ENCODE measurements at places on chromosomes 2 and 18.

DNA sequence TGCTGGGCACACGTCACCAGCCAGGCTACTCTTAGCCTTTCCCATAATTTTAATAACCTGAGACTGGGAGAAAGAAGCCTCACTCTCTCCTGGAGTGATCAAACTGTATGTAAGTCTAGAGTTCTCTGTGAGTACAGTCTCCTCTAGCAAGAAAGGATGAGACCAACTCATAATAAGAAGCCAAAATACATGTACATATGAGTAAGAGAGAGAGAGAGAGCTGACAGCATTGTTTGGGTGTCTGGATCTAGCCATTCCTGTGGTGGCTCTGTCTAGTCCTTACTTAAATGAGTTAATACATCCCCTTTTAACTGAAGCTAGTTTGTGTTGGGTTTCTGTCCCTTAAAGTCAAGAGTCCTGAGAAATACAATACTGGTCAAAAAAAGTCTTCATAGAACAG lies 26.0 kb upstream of the ANXA4 start:
- DNase-seq: no peak

DNA sequence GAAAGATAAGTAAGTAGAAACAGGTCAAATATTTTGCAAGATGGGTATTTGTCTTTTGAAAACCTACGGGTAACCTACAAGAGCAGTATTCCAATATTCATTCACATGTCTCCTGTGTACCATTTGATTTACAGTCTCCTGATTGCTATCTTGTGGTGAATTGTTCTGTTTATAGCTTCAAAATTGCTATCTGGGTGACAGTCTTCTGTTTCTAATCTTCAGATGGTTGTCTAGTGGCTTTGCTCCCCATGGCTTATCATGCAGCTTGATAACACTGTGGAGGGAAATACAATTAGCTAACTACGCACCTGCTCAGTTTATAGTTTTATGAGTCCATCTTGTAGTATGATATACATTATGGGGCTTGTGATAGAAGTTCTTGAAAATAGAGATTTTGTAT lies 816.8 kb downstream of the CPS1 start:
- DNase-seq: no peak

DNA sequence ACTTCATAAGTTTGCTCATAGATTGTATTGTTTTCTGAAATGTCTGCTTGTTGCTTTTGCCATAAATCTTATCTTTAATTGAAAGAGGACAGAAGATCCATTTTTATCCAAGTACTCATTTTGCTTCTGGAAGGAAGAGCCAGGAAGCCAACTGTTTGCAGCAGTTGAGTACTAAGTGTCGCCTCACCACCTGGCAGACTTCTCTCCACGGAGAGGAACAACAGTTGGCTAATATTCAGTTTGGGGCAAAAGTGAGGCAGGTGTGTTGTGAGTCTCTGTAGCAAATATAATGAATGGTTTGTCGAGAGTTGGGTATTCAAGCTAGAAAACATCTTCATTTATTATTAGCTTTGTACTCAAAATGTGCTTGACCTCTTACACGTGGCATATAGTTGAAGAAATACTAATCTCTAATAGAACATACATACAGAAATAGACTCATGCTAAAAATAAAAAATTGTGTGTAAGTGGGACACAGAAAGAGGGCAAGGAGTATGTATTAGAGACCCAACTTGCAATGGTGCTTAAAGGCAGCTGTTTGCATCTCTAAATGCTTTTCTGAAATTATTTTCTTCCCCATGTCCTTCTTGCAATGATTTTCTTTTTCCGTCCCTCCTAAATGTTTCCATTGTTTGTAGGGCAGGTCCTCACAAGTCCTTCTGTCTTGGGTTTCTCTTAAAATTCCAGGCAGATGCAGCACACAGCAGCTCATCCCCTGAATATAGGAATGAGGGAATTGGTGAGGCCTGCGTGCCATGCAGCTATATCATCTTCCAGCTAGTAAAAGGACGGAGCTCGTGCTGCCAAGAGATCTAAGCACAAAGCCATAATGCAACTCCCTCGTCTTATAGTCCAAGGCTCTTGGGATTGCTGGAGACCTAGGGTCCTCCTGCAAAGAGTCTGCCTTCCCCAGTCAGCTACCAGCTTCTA lies 44.8 kb upstream of the MAP3K20 start:
- no peak for DNase-seq

GRCh38 chr18:67007999-67008398 lies 404.1 kb upstream of the CDH19 start:
- DNase-seq: no peak

Measured in activated naive CD4-positive, alpha-beta T cell (primary cell).